OCI-LY7 (cell line): ENCODE measurements at places on chromosomes 5 and 9. TPM values are rescaled to one million over a fixed set of nuclear protein-coding genes. Genes with fewer than 3 reads are reported as not detected.

GRCh38 chr5:77292026-77292757 lies 81.7 kb downstream of the PDE8B start:
- DNase-seq: no peak

EDIL3 gene
- total RNA-seq: not detected in 2 replicates

- DNase-seq: peak; percentile 62
Observed at GRCh38 chr5:180470966-180471582, 23.1 kb upstream of the CNOT6 start.

DNA sequence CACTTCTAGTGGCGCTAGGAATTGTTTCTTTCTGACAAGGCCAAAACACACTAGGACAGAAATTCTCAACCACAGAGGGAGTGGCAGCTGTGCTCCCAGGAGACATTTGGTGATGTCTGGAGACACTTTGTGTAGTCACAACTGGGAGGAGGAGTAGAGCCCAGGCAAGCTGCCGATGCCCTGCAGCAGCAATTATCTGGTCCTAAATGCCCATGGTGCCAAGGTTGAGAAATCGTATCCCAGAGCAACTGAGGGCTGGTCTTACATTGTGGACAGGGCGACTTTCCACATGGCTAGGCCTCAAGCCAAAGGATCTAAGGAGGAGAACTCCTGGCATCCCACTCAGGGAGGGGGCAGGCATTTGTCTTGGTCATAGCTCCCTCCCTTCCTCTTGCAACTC lies 259.9 kb downstream of the GADD45G start:
- no peak for DNase-seq

CLK4 gene
- 32.6 and 40.1 TPM in 2 replicates for total RNA-seq

RFX3 gene
- total RNA-seq: 18.1 and 22.4 TPM in 2 replicates

GRCh38 chr5:169615561-169615960 lies 21.5 kb upstream of the DOCK2 start:
- no peak for DNase-seq

GRCh38 chr9:130445268-130445983 lies 665 bp downstream of the ASS1 start:
- DNase-seq: no peak

DNA sequence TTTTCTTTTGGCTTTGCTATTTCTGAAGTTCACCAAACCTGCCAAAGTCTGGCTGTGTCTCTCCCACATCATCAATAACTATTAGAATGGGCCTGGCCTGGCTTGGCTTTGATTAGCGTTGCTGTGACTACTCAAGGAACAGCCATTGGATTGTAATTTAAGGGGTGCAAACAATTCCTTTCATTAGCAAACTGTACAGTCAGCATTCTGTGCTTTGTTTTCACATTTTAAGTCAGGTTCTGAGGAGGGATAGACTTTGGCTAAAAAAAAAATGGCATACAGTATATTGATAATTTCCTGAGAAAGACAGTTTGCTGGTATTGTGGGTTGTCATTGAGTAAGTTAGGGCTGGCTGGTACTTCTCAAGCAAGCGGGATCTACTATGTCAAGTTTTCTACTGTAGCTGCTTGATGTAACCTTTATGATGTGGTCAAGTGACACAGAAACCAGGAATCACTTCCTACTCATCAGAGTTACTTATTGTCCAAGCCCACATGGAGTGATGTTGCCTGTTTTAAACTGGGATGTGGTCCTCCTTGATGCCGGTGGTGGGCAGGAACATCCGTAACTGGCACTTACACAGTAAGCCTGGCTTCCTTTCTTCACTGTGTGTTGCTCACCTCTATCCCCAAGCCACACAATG lies 161.4 kb downstream of the CD180 start:
- DNase-seq: no peak

DNA sequence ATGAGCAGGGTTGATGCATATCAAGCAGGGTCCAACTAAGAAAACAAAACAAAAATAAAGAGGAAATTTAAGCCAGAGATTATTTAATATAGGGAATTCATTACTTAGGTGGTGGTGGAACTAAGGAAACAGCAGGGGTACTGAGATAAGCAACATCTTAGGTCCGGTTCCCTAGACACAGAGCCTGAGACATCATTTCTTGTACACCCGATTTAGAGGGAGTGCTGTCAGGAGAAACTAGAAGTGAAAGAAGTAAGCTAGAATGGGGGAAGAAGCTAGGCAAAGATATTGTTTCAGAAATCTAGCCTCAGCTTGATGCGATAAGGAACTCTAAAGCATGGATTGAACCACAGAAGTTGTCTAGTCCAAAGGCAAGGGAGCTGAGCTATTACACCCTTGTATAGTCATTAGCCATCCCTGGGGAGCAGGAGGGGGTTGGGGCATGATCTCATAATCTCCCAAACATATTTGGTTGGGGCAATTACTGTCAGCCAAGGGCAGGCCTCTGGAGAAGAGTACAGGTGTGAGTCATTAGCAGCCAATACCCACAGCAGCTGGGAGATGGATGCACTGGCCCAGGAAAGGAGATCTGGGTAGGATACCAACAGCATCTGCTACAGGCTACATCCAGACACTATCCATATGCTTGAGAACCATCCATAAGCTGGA lies 194.5 kb downstream of the ARL15 start:
- DNase-seq: no peak

- DNase-seq: no peak
Observed at GRCh38 chr5:54547711-54548250, 30.2 kb downstream of the SNX18 start.

DNA sequence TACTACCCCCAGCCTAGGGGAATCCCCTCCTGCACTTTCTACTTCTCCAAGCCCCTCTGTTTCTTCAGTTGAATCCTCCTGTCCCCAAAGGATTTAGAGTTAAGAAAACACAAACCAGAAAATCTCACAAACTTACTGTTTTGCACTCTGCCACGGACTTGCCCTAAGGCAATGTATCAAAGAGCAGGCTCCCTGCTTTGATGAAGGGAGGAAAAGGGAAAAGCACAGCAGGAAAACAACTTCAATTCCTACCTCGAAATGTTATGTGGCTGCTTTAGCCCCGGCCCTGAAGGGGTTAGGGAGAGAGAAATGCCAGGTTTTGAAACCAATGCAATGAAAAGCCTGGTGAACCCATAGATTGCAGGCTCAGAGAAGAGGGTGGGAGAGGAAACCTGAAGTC lies 254.7 kb downstream of the MAN2A1 start:
- DNase-seq: no peak
